ENCODE measurements at places on chromosomes 16 and 17. TPM values are rescaled to one million over a fixed set of nuclear protein-coding genes. Genes with fewer than 3 reads are reported as not detected.
A peak's percentile ranks its signal among the peaks of the same experiment; 100 is the strongest.

DNA sequence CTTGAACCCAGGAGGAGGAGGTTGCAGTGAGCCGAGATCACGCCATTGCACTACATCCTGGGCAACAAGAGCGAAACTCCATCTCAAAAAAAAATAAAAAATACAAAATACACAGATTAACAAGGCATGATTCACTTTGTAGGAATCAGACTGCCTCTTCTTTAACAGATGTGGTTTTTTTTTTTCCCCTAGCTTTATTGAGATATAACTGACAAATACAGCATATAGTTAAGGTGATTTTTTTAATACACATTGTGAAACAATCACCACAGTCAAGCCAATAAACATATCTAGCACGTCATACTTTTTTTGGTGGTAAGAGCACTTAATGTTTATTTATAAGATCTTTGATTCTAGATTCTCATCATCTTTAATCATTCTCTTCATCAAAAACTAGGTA is 87.8 kb downstream of the SPAG9 start:
- DNase-seq, result no peak

The PRSS27 gene
- total RNA-seq, result 0.72 TPM

- DNase-seq, result peak; percentile 83
These were observed 4.0 kb downstream of the SLC35B1 start for GRCh38 chr17:49703557-49704277.

GRCh38 chr16:22299036-22299435 is 1.8 kb downstream of the POLR3E start:
- no peak for DNase-seq

Measured in Caco-2 (cell line).